ENCODE measurements at places on chromosomes 6 and 20. TPM values are rescaled to one million over a fixed set of nuclear protein-coding genes. Genes with fewer than 3 reads are reported as not detected.

DNA sequence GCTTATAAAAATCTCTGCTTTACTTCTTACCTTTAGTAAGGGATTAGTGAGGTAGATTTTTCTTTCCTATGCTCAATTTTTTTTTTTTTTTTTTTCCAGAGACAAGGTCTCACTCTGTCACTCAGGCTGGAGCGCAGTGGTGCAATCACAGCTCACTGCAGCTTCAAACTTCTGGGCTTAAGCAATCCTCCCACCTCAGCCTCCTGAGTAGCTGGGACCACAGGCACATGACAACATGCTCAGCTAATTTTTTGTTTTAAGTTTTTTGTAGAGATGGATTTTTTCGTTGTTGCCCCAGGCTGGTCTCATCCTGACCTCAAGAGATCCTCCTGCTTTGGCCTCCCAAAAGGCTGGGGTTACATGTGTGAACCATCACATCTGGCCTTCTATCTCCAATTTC is 58.9 kb upstream of the RREB1 start:
- no peak for DNase-seq

GRCh38 chr6:166879594-166879993 is 76.8 kb downstream of the RNASET2 start:
- no peak for DNase-seq

- DNase-seq = no peak
Observed at GRCh38 chr6:72636786-72637185, 14.9 kb downstream of the KCNQ5 start.

CST4 gene
- not detected for total RNA-seq

GRCh38 chr6:27111743-27112142 is 135.8 kb upstream of the PRSS16 start:
- DNase-seq = no peak

DNA sequence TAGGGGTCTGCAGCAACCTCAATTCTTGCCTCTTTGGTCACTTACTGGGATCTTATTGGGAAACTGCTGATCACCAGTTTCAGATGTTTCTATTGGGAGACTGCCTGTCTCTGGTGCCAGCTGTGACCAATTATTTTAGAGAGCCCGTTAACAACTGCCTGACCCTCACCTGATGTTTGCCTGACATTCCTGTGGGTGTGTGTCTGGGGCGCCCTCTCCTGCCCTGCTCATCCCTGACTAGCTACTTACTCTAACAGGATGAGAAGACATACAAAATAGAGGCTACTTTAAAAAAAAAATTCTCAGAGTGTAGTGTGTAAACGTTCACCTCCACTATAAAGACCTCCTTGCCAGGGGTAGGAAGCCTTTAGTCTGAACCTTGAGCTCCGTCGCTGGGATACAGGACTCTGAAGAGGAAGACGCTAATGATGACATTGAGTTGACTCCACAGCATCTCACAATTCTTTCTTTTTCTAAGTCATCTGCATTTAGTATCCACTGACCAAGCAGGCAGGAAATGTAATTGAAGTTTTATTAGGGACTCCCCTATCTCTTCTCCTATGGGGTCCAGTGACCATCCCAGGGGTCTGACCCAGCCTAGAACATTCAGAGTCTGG is 54.6 kb upstream of the DDR1 start:
- DNase-seq = peak; percentile 62

- no peak for DNase-seq
Observed at GRCh38 chr20:5696011-5696559, 54.1 kb upstream of the SHLD1 start.

EYA2 gene
- 0.16 TPM for total RNA-seq

ZNF451 gene
- total RNA-seq = 54.1 TPM

EYA4 gene
- 0.21 TPM for total RNA-seq

DNA sequence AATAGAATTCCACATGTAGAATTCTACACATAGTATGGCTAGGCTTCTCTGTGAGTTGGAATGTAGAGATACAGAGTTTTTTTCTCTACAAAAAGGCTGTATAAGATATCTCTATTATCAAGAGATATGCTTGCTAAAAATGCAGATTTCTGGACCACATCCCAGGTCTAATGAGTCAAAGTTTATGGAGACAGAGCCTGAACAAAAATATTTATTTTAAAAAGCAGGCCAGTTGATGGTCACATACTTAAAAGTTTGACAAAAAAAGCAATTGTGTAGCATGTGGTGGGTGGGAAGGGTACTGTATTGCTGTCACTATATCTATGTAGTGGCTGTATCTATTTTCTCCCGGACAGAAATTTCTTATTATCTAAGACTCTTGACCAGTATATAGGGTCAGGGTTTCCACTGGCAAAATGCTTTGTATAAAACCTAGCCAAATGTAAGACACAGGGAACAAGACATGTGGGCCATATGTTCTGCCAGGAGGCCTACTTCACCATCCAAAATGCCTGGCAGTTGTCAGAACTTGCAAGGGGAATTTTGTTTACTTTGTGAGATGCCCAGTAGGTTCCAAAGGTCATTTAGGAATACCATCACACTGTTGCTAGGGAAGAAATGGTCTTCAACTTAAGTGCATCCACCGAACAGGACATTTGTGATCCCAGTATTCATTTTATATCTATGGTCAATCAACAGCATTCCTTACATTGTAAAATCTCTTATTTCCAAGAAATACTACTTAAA is 60.6 kb downstream of the SHPRH start:
- DNase-seq = no peak

- no peak for DNase-seq
Observed at GRCh38 chr6:167547751-167548150, 222.9 kb downstream of the TTLL2 start.

DNA sequence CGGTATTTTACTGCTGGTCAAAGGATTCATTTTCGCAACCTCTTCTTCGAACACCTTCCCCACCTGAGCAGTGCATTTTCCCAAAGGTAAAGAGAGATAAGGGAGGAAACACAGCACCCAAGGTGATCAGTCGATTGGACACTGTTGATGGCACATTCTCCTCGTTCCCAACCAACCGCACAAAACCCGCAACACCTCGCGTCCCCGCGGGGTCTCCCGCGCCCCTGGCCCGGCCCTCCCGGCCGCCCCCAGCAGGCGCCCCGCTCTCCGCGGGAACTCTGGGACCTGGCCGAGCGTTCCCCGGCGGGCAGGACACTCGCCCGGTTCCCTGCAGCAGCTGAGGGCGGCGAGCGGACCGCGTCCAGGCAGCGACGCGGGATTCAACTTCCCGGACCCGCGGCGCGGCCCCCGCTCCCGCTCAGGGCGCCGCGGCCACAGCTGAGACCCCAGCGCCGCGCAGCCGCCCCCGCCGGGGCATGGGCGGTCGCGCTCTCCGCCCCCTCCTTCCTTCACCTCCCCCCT is 506 bp downstream of the RGS17 start:
- DNase-seq = peak; percentile 32

ULBP3 gene
- 4.2 TPM for total RNA-seq

GRCh38 chr6:125154761-125155135 is 1.2 kb downstream of the TPD52L1 start:
- peak; percentile 69 for DNase-seq

DNA sequence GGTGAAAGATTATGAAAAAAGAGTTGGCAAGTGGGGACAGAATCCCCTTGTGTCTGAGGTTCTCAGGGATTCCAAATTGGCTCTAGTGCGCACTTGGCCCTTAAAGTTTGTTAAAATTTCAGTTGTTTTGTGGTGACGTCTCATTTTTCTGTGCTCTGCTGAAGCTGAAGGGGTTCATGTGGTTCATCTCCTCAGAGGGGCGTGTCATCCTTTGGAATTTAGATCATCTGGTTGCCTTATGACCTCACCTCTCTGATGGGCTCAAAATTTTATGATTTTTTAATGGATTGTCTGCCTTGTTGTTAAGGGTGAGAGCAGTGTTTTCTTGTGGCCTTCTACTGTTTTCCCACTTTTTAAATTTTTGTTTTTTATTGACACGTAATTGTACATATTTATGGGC is 20.3 kb downstream of the CYB5R4 start:
- DNase-seq = no peak

- no peak for DNase-seq
Observed at GRCh38 chr6:84329516-84329915, 102.1 kb upstream of the CEP162 start.

DNA sequence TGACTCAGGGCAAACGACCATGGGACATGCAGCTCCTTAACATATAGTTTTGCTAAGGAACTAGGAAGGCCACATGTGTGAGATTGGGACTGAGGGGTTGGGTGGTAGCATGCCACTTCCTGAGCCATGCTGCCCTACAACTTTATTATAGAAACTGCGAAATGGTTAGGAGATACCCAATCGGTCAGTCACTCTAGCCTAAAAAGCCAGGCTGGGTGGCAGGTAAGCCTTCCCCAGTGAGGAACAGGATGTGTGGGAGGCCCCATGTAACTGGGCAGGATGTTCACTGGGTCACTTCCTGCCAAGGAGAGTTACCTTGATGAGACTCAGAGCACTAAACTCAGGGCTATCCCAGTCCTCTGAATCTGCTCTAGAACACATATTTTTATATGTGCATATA is 123.5 kb downstream of the MAP3K7 start:
- DNase-seq = no peak

DNA sequence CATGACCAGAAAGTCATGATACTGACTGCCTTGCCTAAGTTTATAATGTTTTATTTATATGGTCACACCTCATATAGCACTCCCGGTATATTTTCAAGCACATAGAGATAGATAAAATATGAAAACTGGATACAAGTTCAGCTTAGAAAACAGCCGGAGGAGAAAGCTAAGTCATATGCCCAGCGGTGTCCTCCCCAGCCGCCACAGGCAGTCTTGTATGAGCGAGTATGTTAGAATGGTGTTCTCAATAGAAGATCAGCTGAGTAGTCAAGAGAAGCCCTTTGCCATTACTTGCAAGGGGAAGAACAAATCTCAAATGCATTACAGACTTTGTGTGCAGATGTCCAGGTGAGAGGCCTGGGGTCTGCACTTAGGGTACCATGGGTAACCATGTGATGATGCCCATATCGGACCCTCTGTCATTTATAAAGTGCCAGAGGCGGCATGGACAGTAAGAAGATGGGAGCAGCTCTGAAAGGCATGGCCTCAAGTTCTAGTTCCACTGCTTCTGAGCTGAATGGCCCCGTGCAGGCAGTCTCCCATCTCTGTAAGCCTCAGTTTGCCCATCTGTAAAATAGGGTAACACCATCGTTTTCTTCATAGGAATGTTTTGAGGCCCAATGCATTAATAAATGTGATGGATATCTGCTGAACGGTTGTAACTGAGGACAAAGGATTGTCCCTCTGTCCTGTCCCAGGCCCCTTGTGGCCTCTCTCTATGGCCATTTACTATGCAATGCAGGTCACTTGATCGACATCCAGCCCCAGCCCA is 195.7 kb upstream of the SNX9 start:
- DNase-seq = no peak

- DNase-seq = peak; percentile 47
Observed at GRCh38 chr6:26536571-26537159, 1.5 kb upstream of the HMGN4 start.

Measured in GM23338 (cell line).